T-helper 17 cell (primary cell): ENCODE measurements at places on chromosomes 1 and 21.
A peak's percentile ranks its signal among the peaks of the same experiment; 100 is the strongest.

- no peak for DNase-seq
Measured at GRCh38 chr1:101311146-101311920, 74.5 kb downstream of the S1PR1 start.

DNA sequence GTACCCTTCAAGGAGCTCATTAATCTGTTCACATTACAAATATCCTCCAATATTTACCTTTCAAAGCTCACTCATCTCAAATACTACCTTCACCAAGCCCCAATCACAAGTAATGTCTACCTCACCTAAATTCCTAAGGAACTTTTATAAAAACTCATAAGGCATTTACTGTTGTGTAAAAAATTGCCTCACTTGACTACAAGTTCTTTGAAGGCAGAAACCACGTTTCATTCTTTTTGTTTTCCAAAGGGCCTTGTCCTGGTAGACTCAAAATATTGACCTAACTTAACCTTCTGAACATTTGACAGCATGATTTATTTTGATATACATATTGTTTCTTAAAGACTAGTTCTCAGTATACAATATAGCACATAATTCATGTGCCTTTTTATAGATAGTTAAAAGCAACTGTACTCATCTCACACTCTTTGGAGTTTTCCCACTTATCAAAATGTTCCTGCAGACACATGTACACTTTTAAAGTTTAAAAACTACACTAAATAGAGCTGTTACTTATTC is 2.5 kb downstream of the USP33 start:
- DNase-seq = no peak

GRCh38 chr21:15064576-15065391 is at the start of gene NRIP1:
NRIP1 (minus strand) TSS chr21:15065000; CDS start chr21:14968192, 96,808 bp downstream.
- DNase-seq = peak; percentile 56

GRCh38 chr1:168234846-168235547 is 9.2 kb downstream of the SFT2D2 start:
- DNase-seq = no peak

DNA sequence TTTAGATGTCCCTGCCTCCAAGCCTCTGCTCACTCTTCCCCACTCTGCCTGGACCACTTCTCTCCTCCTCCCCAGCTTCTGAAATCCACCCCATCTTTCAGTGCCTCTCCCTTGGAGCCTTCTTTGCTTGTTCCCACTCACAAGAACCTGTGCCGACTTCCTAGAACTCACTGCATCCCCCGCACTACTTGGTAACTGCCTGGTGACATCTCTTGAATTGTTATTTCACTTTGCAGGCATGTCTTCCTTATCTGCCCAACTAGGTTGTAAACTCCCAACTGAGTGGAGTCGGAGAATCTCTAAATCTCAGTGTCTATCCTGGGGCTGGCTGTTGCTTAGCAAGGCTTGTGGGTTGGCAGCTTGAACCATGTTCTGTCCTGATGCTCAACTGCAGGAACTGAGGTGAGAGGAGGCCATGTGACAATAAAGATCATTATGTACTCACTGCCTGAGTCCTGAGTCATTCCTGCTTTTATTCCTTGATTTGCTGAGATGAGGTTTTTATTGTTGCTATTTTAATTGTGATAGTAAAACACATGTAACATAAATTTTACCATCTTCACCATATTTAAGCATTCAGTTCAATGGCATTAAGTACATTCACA is 3.9 kb downstream of the KPRP start:
- no peak for DNase-seq

- DNase-seq = no peak
Measured at GRCh38 chr1:179958359-179958758, 3.7 kb downstream of the CEP350 start.

DNA sequence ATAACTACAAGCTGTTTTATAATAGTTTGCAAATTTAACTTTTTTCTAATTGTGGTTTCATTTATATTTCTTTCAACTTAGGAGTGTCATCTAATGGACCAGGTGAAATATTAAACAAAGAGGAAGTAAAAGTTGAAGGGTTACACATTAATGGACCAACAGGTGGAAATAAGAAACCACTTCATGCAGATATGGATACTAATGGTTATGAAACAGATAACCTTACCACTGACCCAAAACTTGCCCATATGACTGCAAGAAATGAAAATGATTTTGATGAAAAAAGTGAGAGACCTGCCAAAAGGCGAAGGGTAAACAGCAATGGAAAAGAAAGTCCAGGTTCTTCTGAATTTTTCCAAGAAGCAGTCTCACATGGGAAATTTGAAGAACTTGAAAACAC is 59.7 kb downstream of the MIER1 start:
- no peak for DNase-seq

DNA sequence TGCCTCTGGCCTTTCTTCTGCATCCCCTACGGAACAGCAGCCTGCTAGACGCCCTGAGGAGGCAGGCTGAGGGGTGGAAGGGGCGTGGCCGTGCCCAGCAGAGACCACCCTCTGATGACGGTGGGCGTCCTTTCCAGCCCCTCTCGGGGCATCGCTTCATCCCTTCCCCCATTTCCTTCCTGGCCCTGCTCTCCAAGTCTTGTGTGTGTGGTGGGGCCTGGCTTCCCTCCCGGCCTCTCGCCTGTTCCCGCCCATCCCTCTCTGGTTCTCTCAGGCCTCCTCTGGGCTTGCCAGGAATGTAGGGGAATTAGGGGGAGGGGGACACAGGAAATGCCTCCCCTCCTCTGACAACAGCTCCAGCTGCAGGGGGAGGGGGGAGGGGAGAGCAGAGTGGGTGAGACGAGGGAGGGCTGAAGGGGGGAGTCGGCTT is 51.1 kb downstream of the SKI start:
- no peak for DNase-seq

DNA sequence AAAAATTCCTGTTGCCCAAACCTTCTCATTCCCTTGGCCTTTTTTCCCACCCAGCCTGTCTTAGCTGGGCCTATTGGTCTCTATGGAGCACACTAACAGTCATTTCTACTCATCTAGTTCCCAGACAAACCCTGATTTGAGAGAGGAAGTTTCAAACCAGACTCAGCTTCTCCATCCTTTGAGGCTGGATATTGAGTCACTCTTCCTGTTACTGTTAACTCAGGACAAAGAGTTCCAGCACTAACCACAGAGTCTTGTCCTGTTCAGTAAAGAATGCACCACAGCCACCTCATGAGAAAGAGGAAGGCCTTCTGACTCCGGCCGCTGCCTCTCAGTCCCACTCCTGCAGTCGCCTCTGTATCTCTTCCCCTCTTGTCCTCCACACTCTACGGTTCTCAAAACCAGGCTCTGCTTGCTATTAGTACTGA is 137.8 kb downstream of the PTPRC start:
- no peak for DNase-seq

- DNase-seq = no peak
Measured at GRCh38 chr1:157540852-157541251, 11.5 kb downstream of the FCRL5 start.

DNA sequence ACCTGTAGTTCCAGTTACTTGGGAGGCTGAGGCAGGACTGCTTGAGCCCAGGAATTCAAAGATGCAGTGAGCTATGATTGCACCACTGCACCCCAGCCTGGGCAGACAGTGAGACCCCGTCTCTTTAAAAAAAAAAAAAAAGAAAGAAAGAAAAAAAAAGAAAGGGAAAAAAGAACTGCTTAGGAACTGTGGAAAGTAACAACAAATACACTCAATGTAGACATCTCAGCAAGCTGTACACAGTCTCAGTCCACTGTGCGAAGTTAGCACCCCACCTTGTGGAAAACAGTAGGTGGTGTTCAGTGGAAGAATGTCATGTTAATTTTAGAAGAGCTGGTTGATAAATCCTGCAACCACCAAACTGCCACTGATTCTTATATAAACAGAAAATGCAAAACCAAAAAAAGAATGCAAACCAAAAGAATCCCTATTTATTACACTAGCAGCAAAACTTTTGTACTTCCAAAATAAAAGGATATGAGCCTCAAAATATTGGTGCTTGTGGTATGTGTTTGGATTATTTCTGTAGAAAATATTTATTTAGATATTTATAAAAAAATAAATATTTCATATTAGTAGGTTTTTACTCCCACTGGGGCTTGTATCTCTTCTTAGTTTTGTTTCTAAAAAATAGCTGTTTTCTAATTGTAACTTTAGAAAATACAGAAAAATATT is 31.1 kb downstream of the ALG14 start:
- DNase-seq = no peak

GRCh38 chr1:43843684-43844083 is 89.9 kb upstream of the ARTN start:
- DNase-seq = no peak

GRCh38 chr1:76568573-76569238 is 298.6 kb upstream of the ST6GALNAC5 start:
- DNase-seq = no peak

GRCh38 chr1:49229555-49229954 is 452.9 kb upstream of the BEND5 start:
- DNase-seq = no peak

DNA sequence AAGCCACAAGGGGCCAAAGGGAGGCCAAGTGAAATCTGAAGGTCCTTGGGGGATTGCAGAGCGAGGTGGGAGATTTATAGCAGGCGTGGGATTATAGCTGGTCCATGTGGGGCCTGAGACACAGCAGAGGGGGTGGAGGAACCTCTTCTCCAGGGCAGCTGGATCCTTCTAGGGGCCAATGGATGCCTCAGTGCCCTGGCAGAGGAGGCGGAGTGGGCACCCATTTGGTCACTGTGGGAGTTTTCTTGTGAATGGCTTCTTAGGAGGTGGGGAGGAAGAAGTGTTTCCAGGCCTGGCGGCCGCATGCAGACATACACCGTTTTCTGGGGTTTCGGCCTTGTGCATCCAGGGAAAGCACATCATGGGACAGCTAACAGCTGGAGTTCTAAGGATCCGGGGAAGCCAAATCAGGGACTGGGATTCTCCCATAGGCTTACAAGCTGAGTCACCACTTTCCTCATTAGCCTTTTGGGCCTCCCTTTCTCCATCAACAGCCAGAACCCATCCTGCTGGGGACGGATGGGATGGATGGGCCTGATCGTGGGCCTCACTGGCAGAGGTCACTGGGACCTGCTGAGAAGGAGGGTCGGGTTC is 76.5 kb downstream of the RHOU start:
- DNase-seq = no peak

- DNase-seq = no peak
Measured at GRCh38 chr21:14876524-14876840, 188.3 kb downstream of the NRIP1 start.

- DNase-seq = no peak
Measured at GRCh38 chr1:225441314-225442122, 13.7 kb upstream of the LBR start.

DNA sequence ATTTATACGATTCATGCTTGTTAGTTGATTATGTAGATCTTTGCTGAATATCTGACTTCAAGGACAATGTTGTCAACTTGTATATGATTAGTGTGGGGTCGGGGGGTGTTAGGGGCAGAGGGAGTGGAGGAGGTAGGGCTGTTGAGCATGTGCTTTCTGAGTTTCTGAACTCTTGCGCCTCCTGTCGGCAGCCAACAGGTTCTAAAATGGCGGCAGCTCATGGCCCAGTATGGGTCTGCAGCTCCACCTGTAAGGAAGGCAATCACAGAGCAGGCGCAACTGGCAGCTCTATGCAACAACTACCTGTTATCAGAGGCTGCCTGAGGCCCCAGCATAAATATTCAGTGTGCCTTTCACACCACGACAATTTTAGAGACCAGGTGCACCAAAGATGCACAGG is 205.8 kb upstream of the PLXNA2 start:
- DNase-seq = no peak

- DNase-seq = no peak
Measured at GRCh38 chr1:178382372-178382771, 114.4 kb downstream of the CLEC20A start.

DNA sequence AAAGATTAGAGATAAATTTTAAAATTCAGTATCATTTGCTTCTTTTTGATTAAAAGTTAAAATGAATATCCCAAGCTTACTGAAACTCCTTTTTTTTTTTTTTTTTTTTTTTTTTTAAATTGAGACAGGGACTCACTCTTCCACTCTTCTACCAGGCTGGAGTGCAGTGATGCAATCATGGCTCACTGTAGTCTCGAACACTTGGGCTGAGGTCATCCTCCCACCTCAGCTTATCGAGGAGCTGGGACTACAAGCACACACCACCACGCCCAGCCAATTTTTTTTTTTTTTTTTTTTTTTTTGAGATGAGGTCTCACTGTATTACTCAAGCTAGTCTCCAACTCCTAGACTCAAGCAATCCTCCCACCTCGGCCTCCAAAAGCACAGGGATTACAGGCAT is 92.1 kb upstream of the RGS18 start:
- no peak for DNase-seq

DNA sequence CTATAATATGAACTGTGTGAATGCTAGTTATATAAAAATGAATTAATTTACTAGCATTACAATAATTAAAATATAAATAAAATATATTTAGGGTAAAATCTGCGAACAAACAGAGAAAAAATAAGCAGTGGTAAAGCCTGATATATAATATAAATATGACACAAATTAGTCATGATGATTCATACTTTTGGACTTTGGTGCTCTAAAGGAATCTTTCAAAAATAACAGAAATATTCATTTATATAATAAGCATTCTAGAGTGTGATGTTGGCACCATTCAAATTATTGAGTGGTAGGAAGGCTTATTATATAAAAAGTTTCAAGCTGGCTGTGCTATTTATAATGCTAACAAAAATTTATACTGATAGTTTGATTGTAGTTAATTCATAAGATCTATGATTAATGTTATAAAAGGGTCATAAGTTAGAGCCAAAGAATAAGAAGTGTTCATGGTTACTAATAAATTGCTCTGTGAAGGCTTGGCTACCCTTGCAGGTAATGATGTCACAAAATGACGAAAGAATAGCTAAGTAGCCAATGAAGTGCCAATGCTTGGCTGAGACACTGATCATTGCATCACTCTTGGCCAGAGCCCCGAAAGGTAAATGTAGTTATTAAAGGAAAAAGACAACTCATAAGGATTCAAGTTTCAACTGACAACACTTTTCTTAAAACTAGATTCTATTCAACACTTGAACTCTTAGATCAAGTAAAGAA is 108.7 kb downstream of the USH2A start:
- no peak for DNase-seq

GRCh38 chr1:169426174-169426705 is 1.0 kb downstream of the CCDC181 start:
- no peak for DNase-seq

- DNase-seq = no peak
Measured at GRCh38 chr1:185315445-185316071, 1.5 kb downstream of the IVNS1ABP start.

GRCh38 chr1:1946540-1946939 is 27.5 kb upstream of the TMEM52 start:
- no peak for DNase-seq

DNA sequence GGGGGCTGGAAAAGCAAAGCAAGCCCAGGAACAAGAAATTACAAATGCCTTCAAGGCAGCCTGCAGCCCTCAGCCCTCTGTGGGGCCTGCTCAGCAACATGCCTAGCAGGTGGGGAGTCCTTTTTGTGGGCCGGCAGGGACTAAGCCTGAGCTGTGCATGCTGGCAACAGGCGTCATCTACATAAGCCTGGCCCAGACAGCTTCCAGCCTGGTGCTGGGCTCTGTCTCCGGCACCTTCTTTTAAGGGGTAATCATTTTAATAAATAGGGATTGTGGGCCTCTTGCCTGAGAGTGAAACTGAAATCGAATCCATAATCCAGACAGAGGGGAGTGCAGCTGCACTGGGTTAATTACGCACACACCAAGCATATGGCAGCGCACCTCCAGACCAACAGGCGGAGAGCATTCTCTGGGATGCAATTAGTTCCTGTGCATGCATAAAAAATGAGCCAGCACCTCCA is 96.6 kb downstream of the DDX20 start:
- no peak for DNase-seq
